Nephron progenitor cell (in vitro differentiated cells): ENCODE measurements at places on chromosomes 3 and 15.

DNA sequence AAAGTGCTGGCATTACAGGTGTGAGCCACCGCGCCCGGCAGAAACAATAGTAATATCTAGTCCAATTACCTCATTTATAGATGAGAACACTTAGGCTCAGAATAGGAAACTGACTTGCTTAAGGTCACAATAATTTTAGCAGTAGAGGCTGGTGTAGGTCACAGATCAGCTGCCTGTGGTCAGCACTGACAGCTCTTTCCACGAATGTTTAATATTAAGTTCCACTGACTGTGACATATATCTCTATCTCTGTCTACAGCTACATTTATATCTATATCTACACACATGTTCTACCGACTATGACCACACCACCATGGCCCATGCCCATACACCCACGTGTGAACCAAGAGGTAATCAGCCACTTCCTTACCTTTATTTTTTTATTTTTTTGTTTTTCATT is 40.2 kb upstream of the DLG1 start:
- no peak for DNase-seq
- H3K36me3 ChIP-seq: no peaks in the 10 kb centered on the region
- H3K4me1 ChIP-seq: peaks cover 62% of the 10 kb centered on the region
- peaks cover 3% of the 10 kb centered on the region for H3K27me3 ChIP-seq

DNA sequence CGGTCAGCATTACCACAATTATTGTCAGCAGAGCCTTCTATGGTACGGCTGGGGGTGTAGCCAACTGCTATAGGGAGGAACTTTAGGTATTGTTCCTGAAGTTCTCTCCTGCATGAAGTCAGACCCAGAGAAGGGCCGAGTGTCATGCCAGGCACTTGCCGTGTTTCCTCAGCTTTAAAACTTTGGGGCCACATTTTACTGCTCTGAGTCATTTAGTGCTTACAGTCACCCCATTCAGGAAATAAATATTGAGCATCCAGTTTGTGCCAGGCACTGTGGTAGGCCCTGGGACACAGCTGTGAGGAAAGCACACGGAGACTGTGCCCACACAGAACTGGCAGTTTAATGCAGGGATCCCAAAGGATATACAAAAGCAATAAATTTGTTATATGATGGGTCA is 54.5 kb upstream of the APEH start:
- peaks cover 38% of the 10 kb centered on the region for H3K4me1 ChIP-seq
- no peaks in the 10 kb centered on the region for H3K36me3 ChIP-seq
- DNase-seq: no peak
- no peak overlapping the region for H3K27ac ChIP-seq

DNA sequence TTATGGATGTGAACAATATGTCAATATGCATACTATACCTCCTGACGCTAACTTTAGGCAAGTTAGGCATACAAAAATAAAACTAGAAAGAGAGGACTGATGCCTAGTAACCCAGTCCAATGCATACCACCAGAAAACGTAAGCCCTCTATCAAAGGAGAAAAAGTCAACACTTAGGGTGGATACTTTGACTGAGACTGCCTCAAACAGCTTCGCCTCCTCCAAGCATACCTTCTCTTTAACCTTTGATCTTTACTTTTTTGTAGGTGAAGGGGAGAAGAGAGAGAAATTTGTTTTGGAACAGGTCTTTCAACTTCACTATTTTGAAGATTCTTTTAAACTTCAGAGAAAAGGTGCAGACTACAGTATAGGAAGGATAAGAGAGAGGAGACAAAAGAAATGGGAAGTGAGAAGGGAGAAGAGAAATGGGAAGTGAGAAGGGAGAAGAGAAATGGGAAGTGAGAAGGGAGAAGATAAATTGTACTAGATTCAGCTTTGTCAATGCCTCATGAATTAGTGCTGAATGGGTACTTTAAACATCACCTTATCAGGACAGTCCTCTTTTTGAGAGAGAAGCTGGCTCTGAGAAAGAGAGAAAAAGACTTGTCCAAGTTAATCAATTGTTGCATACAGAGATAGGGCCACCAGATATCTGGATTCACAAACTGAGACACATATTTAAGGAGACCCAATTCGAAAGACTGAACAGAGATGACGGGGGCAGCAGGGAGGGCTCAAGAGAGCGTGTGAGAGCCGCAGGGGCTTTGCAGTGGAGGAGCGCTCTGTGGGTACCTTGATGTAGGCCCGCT is 1.0 kb downstream of the P3H2 start:
- no peak for DNase-seq
- H3K4me3 ChIP-seq: peak overlapping the region; percentile 91
- H3K27me3 ChIP-seq: no peaks in the 10 kb centered on the region
- H3K36me3 ChIP-seq: peaks cover 9% of the 10 kb centered on the region

DNA sequence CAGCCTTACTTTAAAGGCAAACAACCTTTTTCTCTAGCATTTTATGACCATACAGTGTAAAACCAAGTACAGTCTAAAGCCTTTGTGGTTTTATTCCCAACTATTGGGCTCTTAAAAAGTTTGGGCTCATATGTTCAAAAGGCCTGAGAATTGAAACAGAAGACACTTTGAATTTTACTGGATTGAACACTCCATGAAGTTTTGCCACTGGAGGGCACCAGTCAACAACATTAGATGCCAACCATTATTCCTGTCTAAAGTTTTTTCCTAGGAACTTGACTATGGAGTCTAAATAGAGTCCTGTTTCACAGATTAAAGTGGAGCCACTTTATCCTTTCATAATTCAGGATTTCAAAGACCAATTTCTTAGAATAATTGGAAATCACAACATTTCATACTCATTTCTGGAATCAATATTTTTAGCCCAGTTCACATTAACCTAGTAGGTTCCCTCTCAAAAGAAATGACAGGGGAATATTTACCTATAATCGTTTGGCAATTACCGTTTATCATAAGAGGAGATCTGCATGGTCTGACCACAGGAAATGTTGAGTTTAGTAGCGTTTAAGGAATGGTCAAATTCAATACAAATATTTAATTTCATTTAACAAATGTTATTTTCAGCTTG is 244.1 kb upstream of the PDZRN3 start:
- H3K27me3 ChIP-seq: peaks cover 3% of the 10 kb centered on the region
- no peak overlapping the region for H3K4me3 ChIP-seq
- no peaks in the 10 kb centered on the region for H3K4me1 ChIP-seq
- peak; percentile 45 for DNase-seq
- H3K27ac ChIP-seq: no peak overlapping the region

- H3K27me3 ChIP-seq: peaks cover 32% of the 10 kb centered on the region
- H3K36me3 ChIP-seq: no peaks in the 10 kb centered on the region
Measured at GRCh38 chr3:122967356-122967755, 60.2 kb downstream of the SEMA5B start.

GRCh38 chr15:82315519-82316246 is 33.6 kb downstream of the GOLGA6L10 start:
- H3K4me3 ChIP-seq: no peak overlapping the region
- no peaks in the 10 kb centered on the region for H3K36me3 ChIP-seq
- H3K27me3 ChIP-seq: peaks cover 20% of the 10 kb centered on the region
- DNase-seq: no peak

DNA sequence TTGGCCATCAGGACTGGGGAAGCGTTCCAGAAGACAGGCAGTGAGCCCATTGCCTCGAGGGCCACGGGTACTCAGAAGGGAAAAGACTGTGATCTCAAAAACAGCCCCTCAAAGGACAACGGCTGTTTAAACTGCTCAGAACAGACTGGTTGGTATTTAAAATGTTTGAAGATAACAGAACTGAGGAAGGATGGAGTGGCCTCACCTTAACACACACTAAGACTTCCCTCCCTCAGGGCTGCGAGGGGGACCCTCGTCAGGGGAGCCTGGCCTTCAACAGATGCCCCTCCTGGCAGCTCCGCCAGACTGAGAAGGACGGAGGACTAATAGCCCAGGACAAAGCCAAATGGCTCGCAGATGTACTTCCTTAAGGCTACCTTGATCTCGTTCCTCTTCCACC is 2.6 kb downstream of the STIMATE start:
- H3K27ac ChIP-seq: no peak overlapping the region
- DNase-seq: no peak
- peaks cover 24% of the 10 kb centered on the region for H3K4me1 ChIP-seq
- no peak overlapping the region for H3K4me3 ChIP-seq
- peaks cover 10% of the 10 kb centered on the region for H3K27me3 ChIP-seq

DNA sequence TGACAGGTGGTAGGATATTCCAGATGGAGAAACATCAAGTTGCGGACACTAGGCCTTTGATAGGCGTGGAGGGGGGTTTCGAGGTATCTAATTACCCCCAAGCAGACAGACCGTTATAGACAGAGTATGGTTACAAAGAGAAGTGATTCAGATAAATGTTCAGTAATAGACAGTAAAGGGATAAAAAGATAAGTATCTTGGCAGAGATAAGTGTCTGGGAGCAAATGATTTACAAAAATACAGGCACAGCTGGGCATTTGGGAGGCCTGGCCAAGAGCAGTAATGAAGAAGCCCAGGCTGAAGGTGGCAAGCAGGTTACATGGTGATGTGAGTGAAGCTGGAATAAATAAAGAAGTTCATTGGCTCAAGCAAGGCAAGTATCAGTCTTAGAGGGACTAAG is 659 bp upstream of the MYH15 start:
- peaks cover 4% of the 10 kb centered on the region for H3K27me3 ChIP-seq

DNA sequence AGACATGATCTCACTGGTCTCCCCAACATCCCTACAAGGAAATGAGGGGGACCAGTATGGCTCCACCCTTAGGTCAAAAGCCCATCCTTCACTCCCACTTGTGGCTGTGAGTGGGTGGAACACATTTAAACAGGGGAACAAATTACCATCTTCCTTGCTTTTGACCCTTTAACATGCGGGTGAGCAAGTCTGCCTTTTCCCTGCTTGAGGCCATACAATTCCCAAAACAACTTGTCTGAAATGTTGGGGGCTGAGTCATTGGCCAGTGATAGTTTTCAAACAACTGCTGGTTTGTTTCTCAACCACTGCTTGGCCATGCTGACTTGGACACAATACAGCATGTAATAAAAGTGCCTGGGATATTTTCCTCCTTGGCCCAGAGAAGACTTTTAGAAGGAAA is 39.6 kb downstream of the COL8A1 start:
- no peak for DNase-seq
- H3K27me3 ChIP-seq: peaks cover 3% of the 10 kb centered on the region
- H3K36me3 ChIP-seq: no peaks in the 10 kb centered on the region
- H3K4me1 ChIP-seq: no peaks in the 10 kb centered on the region
- H3K27ac ChIP-seq: no peak overlapping the region
- no peak overlapping the region for H3K4me3 ChIP-seq

DNA sequence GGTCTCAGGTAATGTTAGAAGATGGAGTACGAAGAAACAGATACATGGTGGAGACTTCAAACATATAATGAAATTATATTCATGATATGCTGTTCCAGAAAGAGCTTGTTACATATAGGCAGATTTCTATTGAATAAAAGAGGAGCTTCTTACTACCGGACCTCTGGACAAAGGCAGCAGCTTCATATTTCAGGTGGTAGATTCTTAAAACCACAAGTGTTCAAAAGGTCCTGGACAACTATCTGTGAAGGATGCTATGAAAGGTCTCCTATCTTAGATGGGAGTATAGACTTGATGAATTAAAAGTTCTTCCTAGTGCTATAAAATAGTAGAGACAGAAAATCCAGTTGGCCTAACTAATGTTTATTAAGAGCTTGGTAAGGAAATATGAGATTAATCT is 43.2 kb downstream of the MYLK start:
- no peak for DNase-seq
- no peak overlapping the region for H3K27ac ChIP-seq
- H3K36me3 ChIP-seq: peaks cover 12% of the 10 kb centered on the region
- H3K27me3 ChIP-seq: peaks cover 7% of the 10 kb centered on the region

DNA sequence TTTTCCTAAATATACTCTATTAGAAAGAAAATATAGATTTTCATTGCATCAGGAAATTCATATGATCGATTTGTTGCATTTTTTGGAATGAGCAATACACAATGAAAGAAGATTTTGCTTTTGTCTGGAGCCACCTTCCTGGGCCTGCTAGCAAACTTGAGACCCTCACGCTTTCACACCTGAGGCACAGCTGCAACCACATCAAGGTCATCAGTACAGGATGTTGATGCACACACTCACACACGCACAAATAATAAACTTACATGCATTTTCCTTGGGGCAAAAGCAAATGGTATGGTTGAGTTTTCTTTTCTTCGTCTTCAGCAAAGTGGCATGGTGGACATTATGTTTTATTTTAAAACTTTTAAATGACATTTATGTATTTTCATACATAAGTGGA is 64.8 kb upstream of the SATB1 start:
- no peak for DNase-seq
- no peaks in the 10 kb centered on the region for H3K4me1 ChIP-seq
- no peak overlapping the region for H3K27ac ChIP-seq
- H3K4me3 ChIP-seq: no peak overlapping the region
- H3K27me3 ChIP-seq: peaks cover 3% of the 10 kb centered on the region

DNA sequence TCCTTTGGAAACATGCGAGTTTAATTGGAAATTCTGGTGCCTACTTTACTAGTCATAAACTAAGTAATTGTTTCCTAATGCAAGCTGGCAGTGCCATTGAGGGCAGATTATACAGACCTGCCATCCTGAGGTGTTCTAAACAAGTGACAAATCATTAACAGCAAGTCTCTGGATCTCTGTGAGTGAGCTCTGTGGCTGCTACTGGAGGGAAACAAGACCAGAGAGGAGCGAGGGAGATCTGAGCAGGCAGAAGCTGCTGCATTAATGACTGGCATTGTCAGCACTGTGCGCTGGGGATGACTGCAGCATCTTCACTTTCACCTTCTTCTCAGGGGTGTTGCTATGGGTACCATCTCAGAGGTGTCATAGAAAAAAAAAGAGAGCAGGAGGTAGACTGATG is 308.4 kb upstream of the DPH6 start:
- H3K27me3 ChIP-seq: no peaks in the 10 kb centered on the region
- H3K4me3 ChIP-seq: no peak overlapping the region
- H3K36me3 ChIP-seq: no peaks in the 10 kb centered on the region
- no peak for DNase-seq

DNA sequence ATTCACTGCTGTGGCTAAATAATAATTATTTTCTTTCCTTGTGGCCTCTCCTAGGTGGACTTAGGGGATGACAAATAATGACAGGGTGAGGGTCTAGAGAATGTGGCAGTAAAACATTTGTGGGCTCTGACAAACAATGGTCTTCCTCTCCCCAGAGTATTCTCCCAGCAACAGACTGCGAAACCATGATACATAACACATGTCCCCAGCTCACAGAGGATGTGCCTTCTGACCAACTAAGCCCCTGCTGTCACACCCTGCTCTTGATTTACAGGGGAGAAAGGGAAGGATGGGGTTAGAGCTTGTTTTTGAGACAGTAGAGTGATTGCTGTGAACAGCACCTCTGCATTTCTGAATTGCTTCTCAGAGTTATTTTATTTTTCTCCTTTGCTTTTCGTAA is 116.6 kb upstream of the CTDSPL start:
- peak; percentile 37 for DNase-seq
- peaks cover 5% of the 10 kb centered on the region for H3K27me3 ChIP-seq
- peaks cover 94% of the 10 kb centered on the region for H3K4me1 ChIP-seq
- H3K27ac ChIP-seq: peak overlapping the region; percentile 98

GRCh38 chr3:54862526-54862925 is 65.3 kb downstream of the LRTM1 start:
- peaks cover 40% of the 10 kb centered on the region for H3K4me1 ChIP-seq
- H3K27me3 ChIP-seq: peaks cover 8% of the 10 kb centered on the region
- H3K27ac ChIP-seq: peak overlapping the region; percentile 29
